ENCODE measurements at places on chromosomes 2 and 18.
A peak's percentile ranks its signal among the peaks of the same experiment; 100 is the strongest.

- no peak for DNase-seq
Observed at GRCh38 chr2:160205505-160205904, 5.4 kb upstream of the ITGB6 start.

DNA sequence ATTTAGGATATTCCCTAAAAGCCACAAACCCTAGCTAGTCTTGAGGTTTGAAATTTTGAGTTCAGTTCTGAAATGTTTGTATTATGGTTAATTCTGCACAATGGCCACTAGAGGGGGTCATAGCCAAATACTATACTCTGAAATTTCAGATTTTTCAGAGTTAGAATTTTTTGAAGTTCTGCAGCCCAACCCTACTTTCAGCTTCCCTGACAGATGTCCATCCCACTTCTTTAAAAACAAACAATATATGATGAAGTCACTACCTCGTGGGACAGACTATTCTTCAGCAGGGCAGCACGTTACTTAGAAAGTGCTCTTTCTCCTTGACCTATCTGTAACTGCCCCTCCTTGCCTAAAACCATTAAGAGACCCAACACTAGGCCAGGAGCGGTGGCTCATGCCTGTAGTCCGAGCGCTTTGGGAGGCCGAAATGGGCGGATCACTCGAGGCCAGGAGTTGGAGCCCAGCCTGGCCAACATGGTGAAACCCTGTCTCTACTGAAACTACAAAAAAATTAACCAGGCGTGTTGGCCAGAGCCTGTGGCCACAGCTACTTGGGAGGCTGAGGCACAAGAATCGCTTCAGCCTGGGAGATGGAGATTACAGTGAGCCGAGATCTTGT, 48.2 kb upstream of the PAPOLG start:
- DNase-seq, result peak; percentile 68

DNA sequence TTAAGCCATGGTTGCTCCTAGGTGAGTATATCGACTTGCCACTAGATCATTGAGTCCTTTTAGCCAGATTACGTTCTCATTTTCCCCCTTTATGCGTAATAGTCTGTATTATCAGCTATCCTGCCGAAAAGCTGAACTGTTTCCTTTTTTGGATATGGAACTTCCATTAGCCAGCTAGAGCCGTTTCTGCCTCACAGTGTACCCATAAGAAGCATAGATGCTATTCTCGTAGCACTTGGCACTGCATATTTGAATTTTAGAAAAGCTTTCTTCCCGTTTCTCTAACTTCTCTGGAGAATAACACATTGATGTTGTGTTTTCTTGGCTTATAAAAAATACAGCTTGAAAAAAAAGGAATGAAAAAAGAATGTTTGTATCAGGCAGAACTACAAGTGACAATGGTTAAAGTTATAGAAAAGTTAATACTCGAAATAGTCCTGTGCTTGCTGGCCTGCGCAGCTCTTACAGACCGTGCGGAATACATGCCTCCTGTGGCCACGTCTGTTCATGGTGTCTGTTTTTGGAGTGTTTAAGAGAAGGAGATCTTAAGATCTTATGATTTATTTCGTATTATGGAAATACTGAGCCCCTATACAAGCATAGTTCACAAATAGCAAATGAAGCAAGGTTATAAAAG, 710 bp downstream of the DUSP19 start:
- DNase-seq, result no peak

GRCh38 chr18:80147037-80147417, 38.0 kb downstream of the ADNP2 start:
- DNase-seq, result no peak

DNA sequence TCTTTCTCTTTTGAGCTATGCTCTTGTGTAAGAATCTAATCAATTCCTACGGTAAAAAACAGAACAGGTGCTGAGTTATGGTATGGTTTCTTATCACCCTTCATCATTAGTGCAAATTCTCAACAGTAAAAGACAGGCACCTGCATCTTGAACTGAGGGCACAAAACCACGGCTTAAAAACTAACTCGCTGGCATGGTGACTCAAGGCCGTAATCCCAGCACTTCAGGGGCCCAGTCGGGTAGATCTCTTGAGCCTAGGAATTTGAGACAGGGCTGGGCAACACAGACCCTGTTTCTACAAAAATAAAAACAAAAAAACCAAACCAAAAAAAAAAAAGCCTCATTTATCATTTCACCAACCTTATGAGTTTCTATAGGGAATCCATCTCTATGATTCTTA, 33.3 kb downstream of the THAP4 start:
- DNase-seq, result no peak

- DNase-seq, result no peak
Observed at GRCh38 chr18:10169814-10170213, 256.0 kb downstream of the VAPA start.

DNA sequence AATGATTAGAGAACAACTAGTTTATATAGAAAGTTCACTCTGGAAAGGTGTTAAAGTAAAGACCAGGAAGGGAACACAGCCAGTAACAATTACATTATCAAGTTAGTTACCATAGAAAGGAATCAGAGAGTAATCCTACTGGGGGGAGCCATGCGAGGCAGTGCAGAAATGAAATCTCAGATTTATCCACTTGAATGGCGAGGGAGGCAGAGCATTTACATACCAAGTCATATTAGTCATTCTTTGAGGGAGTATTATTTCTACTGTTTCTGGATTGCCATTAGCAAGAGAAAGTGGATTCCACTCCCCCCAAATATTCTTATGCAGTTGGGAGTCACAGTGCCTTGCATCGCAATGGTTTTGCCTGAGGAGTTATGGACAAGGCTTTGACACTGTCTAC, 472.7 kb upstream of the TRIB2 start:
- DNase-seq, result no peak

DNA sequence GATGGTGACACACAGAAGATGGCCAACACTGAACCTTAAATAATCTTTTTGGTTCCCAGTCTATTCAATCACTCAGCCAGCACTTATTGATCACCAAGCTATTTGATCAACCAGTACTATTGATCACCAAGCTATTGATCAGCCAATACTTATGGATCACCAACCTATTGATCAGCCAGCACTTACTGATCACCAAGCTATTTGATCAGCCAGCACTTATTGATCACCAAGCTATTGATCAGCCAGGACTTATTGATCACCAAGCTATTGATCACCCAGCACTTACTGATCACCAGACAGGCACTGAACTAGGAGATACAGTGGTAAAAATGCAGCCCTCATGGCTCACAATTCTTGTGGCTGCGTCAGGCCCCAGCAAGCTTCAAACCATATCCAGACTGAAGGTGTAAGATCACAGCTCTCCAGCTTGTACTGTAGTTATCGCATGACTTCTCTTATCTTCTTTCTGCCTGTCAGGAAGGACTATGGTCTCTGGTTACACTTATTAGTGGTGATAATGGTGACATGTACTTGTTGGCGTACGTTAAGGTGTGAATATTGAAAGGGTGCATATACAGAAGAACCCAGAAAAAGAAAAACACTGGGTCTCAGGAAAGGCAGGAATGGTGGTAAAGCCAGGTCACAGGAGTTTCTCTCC, 18.4 kb upstream of the B3GNT2 start:
- no peak for DNase-seq

- no peak for DNase-seq
Observed at GRCh38 chr2:28030600-28030999, 140.1 kb downstream of the BABAM2 start.

- DNase-seq, result no peak
Observed at GRCh38 chr18:44838971-44839666, 158.4 kb downstream of the SETBP1 start.

- no peak for DNase-seq
Observed at GRCh38 chr2:98473995-98474780, 29.5 kb downstream of the INPP4A start.
